HuH-7 (cell line): ENCODE measurements at places on chromosomes 12 and 14.

- no peak for DNase-seq
Observed at GRCh38 chr14:95475540-95476240, 40.8 kb downstream of the SYNE3 start.

- no peak for DNase-seq
Observed at GRCh38 chr12:57527184-57527583, 4.6 kb downstream of the MBD6 start.

DNA sequence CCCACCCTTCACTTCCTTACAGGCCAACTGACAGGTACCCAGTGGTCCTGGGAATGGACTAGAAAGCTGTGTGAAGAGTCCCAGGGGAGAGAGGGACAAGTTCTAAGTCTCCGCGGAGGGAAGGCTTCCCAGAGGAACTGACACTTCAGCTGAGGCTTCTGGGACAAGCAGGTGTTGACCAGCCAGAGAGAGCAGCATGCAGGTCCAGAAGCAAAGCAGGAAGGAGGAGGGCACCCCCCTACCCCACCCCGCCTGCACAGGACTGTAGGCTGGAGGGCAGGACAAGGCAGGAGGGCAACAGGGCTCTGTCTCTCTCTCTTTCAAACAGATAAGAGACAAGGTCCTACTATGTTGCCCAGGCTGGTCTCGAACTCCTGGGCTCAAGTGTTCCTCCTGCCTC is 58.2 kb upstream of the CORO1C start:
- DNase-seq = no peak

- no peak for DNase-seq
Observed at GRCh38 chr12:124026755-124027745, 54.0 kb downstream of the ZNF664 start.

- DNase-seq = no peak
Observed at GRCh38 chr14:58964598-58964928, 223.9 kb upstream of the DAAM1 start.

DNA sequence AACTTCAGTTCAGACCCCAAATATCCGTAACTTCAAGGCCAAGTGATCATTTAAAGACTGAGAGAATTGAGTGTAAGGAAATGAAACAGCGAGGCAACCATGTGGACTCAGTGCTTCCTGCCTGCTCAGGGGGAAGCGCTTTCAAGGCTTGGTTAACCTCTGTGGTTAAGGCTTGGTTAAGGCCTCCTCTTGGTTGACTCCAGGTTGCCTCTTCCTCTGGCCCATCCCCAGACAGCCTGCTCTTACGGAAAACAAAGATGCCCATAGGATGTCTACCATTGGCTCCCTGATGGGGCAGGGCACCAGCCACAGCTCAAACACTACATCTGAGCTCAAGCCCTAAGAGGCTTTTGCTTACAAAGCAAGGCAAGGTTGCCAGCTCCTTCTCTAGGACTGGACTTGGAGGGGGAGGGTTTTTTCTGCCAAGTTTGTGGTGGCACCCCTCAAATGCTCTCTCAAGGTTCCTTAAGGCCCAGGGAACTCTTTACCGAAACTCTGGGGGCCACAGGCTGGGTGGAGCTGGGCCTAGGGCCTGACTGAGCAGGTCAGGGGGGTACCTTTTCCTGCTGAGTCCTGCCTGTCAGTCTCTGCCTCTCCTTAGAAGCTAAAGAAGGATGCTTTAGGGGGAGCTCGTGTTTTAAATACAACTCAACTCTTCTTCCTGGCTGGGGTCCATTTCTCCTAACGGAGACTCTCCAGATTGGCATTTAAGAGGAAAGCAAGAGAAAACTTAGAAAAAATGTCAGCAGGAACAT is 13.7 kb downstream of the COL2A1 start:
- no peak for DNase-seq

DNA sequence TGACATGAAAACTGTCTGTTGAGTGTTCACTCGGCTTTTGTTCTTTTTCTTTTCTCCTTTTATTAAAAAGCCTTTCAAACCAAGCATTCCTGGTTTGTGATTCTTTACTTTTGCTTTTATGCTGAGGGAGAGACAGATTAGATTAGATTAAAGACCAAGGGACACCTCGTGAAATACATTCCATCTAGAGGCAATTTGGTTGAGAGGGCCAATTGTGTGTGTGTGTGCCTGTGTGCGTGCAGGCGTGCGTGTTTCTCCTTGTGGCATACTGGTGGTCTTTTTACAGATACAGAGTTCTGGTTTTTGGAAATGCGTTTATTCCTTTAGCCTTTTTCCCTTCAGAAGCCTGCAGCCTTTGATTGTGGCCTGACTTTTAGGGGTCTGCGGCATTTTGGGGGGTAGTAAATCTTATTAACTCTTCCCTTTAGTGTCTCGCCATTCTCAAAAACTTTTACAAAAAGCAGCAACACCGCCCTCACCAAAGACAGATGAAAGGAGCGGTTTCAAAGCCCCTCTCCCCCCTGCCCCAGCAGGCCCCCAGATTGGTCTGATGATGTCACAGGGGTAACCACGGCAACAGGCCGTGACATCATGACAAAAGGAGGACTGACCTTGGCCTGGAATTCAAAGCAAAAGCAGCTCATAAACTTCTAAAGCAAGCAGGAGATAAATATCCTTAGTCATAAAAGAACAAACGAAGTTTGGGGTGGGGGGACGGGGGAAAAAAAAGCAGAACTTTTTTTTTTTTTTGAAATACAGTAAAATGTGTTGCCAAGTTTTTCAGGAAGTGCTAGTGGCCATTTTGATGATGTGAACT is 84.1 kb upstream of the TBX3 start:
- DNase-seq = no peak

GRCh38 chr12:1666215-1666614 is 24.7 kb upstream of the ADIPOR2 start:
- DNase-seq = no peak

- DNase-seq = no peak
Observed at GRCh38 chr12:130933269-130933995, 20.3 kb upstream of the ADGRD1 start.

DNA sequence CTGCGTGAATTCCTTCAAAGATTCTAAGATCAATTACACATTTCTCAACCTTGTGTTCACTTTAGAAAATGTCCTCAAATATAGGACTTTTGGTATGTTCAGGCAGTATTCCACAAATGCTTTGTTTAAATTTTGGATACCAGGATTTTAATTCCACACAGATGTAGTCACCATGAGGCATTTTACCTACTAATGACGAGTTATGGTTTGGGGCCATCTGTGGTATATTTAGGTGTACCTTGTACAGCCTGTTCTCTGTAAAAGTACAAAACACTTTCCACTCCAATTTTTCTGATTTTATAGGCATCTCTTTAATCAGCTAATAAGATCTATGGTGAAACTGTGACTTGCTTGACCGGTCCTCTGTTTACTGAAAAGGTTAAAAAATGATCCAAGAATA is 275.7 kb upstream of the PRICKLE1 start:
- DNase-seq = no peak

GRCh38 chr14:91341751-91342154 is 75.9 kb downstream of the CCDC88C start:
- DNase-seq = no peak

DNA sequence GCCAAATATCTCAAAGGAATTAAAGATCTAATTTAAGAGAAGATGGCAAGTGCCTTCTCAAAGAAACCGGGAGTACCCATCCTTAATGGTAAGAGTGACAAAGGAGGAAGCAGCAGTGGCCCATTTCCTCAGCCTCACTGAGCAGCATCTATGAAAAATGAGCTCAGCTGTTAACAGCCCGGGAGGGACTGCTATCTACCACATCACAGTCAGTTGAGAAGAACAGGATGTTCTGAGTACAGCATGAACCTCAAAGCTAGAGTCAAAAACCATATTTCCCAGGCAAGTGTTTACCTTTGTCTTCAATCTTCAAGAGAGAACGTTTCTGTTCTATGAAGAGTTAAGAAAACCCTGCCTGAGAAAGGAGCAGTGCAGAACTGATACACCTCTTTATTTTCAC is 115.0 kb downstream of the BTG1 start:
- DNase-seq = no peak

- DNase-seq = no peak
Observed at GRCh38 chr14:62743560-62743959, 301.7 kb downstream of the KCNH5 start.

DNA sequence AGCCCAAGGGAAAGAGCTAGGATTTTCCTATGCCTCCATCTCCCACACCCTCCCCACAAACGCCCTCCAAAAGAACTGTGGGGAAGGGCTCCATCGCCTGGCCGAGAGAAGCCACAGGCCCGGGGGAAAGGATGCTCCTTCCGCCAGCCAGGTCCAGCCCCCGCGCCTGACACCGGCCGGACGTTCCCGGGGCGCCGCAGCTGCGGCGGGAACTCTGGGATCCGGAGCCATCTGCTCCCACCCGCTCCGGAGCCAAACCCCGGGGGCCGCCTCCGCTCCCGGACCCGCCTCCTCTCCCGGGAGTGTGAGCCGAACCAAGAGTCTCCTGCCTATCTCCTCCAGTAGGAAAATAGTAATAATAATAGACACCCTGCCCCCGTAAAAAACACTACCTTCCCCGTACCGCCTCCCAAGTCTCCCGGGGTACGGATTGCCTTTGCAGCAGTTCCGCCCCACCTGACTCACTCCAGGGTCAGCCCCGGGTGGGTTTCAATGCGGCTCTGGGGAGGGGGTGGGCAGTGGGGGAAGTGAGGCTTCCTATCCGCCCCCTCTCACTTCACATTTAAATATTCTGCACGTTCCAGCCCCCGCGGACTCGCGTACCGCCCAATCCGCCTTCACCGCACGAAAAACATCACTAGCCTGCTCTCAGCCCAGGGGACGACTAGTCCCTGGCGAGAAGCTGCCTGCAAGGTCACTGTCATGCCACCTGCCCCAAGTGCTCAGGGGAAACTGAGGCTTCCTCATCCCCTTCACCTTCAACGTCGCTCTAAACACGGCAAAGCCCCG is 2.4 kb downstream of the AGAP2 start:
- peak; percentile 80 for DNase-seq

DNA sequence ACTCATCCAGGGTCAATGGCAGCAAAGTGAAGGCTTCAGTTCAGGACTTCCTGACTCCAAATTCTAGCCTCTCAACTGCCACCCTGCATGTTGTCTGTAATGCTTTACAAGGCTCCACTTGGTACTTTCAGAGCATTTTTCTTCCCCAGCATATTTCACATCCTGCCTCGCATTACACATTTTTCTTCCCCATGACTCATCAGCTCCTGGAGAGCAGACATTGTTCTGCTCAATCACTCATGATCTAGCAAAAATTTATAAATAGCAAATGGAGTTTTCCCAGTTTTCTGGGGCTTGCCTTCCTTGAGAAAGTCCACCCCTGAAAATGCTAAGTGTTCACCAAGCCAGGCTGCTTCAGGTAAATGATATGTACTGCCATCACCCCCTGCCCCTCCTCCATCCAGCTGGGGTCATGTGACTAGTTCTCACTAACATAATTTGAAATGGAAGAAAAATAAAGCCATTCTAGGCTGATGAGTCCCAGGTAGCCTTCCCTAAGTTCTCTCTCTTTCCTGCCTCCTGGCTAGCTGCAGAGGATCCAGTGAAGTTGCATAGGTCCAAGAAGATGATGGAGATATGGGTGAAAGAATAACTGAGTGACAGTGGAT is 69.4 kb downstream of the ARMH4 start:
- no peak for DNase-seq

DNA sequence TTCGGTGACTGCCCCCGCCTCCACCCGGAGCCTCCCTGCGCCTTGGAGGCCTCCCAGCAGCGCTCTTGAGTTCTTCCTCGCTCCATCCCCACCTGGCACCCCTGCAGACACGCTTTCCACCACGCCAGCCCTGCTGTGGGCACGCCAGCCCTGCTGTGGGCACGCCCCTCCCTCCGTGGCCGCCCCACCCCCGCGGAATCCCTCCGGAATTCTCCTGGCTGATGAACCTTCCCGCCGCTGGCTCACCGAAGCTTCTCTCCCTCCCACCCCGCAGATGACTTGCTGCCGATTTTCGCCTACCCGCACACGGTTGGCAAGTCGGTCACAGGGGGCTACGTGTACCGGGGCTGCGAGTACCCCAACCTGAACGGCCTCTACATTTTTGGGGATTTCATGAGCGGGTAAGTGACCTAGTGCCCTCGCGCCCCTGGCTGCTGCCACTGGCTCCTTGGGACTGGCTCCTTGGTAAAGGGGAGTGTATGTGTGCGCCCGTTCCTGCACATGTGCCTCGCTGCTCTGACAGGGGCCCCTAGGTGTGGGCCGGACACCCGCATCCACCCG is 15.2 kb downstream of the HHIPL1 start:
- no peak for DNase-seq

DNA sequence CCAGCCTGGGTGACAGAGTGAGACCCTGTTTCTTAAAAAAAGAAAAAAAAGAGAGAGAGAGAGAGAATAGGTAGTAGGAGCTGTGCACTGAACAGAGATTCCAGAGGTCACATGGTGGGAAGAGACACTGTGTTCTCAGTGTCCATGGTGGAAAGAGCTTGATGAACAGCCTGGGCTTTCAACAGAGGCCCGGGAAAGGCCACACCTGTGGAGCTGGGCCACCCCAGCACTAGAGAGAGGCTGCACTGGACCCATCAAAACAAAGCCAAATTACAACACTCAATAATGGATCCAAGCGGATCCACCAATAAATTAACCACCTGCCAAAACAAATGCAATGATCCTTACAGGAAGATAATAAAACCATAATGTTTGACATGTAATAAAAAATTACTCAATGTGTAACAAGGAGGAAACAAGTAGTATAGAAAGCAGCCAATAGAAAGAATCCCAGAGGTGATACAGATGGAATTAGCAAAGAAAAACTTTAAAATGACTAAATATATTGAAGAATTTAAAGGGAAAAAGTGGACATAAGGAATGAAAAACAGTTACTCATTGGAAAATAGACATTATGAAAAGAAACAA is 44.8 kb upstream of the BCL2L14 start:
- no peak for DNase-seq

GRCh38 chr14:73807457-73807856 is 44.2 kb upstream of the PTGR2 start:
- no peak for DNase-seq

DNA sequence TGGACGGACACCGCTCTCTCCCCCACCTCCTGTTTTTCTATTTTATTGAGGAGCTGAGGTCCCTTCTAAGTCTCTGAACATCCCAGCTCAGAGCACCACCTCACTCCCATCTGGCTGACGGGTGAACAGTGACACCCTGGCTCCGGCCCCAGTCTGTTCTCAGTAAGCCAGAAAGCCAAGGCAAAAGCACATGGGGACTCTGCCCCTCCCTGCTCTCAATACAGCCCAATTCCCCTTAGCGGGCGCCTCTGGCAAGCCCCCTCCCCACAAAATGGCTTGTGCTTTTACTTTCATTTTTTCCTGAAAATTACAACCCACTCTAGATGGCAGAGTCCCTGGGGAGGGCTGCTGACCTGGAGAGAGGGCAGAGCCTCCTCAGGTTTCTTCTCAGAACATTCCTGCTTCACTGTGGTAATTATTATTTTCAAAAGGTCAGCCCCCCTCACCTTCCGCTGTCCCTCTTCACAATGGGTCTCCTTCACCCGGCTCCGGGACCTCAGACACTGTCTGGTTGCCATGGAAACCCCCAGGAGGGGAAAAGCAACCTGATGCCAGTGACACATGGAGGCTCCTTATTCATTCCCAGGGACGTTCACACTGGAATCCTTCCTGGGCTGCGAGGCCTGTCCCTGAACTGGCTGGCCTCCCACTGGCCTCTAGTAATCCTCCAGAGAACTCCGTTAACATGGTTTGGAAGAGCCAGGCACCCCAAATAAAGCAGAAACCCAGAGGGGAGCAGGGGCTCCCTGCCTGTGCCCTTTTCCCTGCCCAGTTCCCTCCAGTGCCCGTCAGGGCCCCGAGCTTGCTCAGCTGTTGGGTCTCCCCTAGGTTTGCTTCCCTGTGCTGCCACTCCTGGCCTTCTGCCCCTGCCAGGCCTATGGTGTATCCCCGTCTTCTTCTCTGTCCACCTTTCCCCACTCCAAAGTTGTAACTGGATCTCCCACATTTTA is 15.9 kb downstream of the COL2A1 start:
- no peak for DNase-seq

GRCh38 chr12:117236456-117237001 is 46.3 kb upstream of the FBXO21 start:
- DNase-seq = peak; percentile 42

GRCh38 chr12:116180448-116180847 is 97.0 kb downstream of the MED13L start:
- no peak for DNase-seq
